MV-4-11 (cell line): ENCODE measurements at places on chromosomes 13 and 19.

- no peak for DNase-seq
Observed at GRCh38 chr13:110218581-110219201, 88.3 kb downstream of the COL4A1 start.

DNA sequence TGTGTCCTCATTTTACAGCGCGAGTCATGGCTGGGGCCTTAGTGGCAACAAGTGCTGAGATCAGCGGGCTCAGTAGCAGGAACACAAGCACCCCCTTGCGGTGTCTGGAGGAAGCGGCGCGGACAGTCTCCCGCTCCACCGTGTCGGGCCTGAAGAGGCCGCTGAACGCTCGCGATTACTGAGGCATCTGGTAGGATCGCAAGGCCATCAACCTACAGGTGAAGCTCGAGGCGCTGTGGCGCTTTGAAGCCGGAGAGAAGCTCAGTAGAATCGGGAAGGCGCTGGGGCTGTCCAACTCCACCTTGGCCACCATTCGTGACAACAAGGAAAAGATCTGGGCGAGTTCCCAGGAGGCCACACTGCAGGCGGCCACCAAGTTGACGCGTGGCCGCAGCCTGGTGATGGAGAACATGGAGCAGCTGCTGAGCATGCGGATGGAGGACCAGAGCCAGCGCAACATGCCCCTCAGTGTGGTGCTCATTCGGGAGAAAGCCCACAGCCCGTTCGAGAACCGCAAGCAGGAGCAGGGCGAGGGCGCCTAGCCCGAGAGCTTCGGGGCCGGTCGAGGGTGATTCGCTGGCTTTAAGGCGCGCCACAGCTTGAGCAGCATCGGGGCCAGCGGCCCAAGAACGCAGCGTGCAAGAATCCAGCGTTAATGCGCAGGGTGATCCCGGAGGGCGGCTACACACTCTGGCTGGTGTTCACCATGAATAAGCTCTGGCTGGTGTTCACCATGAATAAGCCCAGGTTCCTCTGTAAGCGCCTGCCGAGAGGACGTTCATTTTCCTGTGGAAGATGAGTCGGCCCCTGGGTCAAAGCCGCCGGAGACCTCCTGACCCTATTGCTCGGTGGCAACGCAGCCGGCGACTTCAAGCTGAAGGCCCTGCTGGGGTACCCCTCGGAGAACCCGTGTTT lies 8.3 kb upstream of the MZF1 start:
- no peak for DNase-seq

DNA sequence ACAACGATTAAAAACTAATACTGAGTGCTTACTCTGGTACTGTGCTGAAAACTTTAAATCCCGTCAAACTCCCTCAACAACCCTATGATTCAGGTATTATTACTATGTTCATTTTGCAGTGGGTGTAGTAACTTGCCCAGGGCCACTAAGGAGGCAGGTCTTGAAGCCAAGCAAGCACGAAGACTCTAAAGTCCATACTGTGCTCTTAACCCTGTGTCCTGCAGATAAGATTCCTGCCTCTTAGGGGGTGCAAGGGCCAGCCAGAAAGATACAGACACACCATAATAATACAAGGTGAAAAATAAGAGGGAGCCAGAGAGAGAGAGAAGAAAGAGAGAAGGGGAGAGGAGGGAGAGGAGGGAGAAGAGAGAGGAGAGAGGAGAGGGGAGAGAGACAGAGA lies 95.5 kb downstream of the CDADC1 start:
- no peak for DNase-seq

GRCh38 chr19:16067205-16067938 lies 8.9 kb upstream of the TPM4 start:
- DNase-seq, result peak; percentile 43

DNA sequence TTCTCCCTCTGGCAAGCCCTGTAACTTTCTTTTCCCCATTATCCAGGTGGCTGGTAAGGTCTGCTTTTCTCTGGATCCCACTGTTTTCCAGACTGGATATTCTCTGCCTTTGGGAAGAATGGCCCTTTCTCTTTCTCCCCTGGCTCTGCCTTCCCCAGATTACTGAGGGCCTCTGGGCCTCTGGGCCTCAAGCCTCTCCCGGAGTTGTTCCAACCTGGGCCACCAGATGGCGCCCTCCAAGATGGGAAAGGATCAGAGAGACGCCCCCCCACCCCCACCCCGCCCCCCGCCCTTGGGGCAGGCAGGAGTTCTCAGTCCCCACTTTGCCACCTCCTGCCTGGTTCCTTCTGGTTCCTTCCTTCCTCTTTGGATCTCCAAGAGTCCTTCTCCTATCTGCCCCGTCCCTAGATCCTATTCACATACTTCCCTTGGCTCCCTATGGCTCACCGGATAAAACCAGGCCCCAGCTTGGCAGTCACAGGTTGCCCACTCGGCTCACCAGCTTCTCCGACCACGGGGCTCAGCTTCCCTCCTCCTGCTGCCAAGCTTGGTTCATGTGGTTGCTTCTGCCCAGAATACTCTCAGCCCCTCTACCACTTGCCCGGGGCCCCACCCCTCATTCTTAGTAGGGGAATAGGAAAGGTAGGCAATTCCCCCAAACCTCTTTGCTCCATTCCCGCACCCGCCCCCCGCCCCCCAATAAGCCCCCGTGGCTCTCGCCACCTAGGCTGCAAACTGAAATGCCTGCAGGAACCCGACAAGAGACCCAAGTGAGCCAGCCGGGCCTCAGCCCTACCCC lies 13.1 kb downstream of the EPS8L1 start:
- peak; percentile 60 for DNase-seq

GRCh38 chr13:59459972-59460371 lies 703.8 kb downstream of the DIAPH3 start:
- DNase-seq, result no peak

- DNase-seq, result no peak
Observed at GRCh38 chr19:37683520-37683919, 28.3 kb upstream of the ZFP30 start.

DNA sequence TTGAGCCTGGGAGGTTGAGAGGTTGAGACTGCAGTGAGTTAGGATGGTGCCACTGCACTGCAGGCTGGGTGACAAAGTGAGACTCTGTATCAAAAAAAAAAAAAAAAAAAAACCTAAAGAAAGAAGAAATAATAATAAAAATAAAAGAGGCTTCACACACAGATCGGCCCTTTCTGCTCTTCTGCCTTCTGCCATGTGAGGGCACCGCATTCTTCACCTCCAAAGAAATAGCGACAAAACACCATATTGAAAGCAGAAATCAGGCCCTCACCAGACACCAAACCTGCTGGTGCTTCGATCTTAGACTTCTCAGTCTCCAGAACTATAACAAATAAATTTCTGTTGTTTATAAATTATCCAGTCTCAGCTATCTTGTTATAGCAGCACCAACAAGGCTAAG lies 3.0 kb downstream of the ZNF649 start:
- no peak for DNase-seq

- DNase-seq, result no peak
Observed at GRCh38 chr13:98651744-98652143, 74.8 kb upstream of the STK24 start.

GRCh38 chr13:32587811-32588170 lies 1.5 kb downstream of the PDS5B start:
- DNase-seq, result peak; percentile 71

DNA sequence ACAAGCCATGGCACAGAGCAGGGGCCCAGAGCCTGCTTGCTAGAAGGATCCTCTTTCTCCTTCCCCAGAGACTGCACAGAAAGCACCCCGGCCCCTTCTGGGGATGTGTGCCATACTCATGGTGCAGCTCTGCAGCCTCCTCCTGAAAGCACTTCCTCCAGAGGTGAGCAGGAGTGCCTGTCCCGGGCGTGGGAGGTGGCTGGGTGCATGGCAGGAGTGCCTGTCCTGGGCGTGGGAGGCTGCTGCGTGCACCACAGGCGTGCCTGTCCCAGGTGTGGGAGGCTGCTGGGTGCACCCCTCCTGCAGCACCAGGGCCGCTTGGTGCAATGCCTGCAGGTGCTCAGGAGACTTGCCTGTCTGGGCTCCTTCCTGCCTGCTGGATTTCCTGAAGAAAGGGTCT lies 913.3 kb downstream of the UQCRFS1 start:
- no peak for DNase-seq

DNA sequence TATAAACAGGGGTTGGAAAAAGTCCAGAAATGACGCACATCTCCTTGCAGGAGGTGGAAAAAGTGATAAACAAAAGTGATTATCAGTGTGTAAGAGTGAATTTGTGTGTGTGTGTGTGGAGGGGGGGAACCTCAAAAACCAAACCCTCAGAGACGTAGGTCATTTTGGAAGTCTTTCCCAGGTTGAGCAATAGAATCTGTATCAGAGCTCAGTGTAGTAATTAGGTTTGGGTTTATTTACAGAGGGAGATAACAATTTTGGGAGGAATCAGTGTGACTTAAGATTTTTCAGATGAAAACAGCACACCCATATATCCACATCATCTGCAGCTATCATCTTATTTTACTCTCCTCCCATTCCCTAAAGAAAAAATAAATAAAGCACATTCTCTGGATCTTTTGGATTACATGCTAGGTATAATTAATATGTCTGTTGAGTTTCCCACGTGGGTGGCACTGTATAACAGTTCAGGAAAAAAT lies 406.4 kb downstream of the FGF9 start:
- no peak for DNase-seq

GRCh38 chr13:40470660-40471059 lies 195.8 kb downstream of the FOXO1 start:
- no peak for DNase-seq

GRCh38 chr13:87889254-87889653 lies 218.1 kb downstream of the SLITRK5 start:
- no peak for DNase-seq

- no peak for DNase-seq
Observed at GRCh38 chr13:49776871-49777270, 15.6 kb downstream of the KPNA3 start.

- no peak for DNase-seq
Observed at GRCh38 chr19:2035590-2035991, 15.5 kb downstream of the MKNK2 start.

- no peak for DNase-seq
Observed at GRCh38 chr19:17321655-17322489, 12.5 kb downstream of the DDA1 start.

DNA sequence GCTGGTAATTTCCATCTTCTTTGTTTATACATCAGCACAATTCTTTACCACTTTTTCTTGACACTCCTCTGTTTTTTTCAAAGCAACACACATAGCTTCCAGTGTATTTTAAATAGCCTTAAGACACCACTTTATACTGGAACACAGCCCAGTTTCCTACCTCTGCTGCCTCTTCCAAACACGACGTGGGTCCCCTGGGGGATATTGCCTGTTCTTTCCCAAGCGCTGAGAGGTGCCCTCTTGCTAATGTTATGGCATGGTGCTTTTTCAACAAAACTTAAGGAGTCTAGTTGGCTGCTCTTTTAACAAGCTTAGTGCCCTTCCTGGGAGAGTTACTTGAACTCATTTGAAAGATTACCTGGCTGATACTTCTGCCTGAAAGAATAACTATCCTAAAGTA lies 112.7 kb downstream of the OLFM4 start:
- DNase-seq, result no peak

DNA sequence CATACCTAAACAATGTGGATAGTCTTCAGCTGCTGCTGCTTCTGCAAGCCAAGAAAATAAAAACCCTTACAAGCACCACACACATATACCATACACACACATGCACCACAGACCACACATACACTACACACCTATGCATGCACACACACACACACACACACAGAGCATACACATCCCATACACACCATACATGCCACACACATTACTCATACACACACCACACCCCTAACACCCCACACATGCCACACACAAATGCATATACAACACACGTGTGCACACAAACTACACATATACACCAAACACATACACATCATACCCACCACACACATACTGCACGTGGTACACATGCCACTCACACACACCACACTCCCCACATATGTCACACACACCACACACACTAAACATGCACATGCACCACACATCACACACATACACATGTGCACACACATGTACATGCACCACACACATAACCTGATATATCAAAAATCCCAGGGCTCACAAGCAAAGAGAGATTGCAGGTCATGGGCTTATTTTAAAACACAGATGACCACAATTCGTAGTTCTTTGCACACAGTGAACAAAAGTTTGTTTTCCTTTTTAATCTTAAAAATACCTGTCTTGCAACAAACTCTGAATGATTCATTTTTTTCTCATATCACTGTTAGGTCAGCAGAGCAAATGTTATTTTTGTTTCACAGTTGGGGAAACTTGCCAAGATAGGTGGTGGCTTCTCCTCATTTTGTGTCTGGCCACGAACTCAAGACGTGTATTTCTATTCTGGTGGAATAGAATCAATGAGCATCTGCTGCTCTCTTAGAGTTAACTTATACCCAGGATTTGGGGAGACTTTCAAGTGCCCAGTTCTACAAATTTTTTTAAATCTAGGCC lies 456.6 kb downstream of the FGF9 start:
- no peak for DNase-seq

- DNase-seq, result no peak
Observed at GRCh38 chr13:89454681-89455080, 1783.5 kb downstream of the SLITRK5 start.

DNA sequence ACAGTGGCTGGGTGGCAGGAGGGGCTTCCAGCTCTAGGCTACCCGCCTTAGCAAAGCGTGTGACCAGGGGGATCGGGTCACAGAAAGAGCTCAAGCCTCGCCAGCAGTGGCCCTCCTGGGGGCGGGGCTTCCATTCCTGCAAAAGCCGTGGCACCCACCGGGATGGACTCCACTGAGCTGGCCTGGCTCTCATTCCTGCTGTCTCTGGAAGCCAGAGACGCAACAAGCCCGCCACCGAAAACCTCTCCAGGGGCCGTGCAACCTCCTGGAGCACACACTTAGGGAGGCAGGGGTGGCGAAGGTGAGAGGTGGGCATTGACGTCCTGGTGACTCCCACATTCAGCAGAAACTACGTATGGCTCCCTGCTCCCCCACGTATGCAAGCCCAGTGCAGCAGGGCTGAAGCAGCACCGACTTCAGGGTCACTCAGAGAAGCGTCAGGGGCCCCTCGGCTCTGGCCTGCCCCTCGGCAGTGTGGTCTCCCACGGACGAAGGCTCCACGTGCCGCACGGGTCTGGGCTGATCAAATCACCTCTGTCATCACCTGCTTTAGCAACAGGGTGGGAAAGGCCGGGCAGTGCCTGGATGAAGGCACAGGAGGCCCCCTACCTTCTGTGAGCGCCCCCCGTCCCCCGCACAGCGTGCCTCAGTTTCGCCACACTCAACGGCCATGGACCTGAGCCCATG lies 3.1 kb downstream of the C19orf25 start:
- DNase-seq, result no peak

DNA sequence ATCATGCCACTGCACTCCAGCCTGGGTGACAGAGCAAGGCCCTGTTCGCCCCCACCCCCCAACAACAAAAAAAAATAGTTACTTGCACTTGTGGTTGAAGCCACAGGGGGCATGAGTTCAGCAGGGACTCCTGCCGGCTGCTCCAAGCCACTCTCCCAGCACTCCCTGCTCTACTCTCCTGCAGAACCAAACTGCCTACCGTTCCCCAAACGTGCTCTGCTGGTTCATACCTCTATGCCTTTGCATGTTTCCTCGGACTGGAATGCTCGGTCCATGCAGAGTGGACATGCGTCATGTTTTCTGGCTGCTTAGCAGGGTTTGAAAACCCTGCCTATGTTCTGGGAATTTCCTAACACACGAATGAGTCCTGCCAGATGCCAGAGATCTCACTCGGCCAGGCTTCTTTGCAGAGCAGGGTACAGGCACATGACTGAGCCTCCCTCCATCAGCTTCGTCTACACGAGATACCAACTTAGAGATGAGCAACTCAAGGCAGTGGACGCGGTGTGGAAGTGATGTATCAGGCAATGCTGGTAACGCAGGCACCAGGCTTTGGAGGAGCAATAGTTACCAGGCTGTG lies 8.5 kb upstream of the SLC25A15 start:
- DNase-seq, result peak; percentile 51

- DNase-seq, result no peak
Observed at GRCh38 chr13:111789420-111789819, 277.5 kb upstream of the SOX1 start.
